Fibroblast of skin of back (primary cell): ENCODE measurements at places on chromosomes 6 and 20.

- no peak for DNase-seq
These were observed 15.9 kb downstream of the OR2A4 start for GRCh38 chr6:131685266-131685780.

- DNase-seq = no peak
These were observed 81.7 kb downstream of the TOX2 start for GRCh38 chr20:43996240-43996930.

- DNase-seq = peak; percentile 85
These were observed 32.5 kb downstream of the PNPLA1 start for GRCh38 chr6:36302227-36302976.

DNA sequence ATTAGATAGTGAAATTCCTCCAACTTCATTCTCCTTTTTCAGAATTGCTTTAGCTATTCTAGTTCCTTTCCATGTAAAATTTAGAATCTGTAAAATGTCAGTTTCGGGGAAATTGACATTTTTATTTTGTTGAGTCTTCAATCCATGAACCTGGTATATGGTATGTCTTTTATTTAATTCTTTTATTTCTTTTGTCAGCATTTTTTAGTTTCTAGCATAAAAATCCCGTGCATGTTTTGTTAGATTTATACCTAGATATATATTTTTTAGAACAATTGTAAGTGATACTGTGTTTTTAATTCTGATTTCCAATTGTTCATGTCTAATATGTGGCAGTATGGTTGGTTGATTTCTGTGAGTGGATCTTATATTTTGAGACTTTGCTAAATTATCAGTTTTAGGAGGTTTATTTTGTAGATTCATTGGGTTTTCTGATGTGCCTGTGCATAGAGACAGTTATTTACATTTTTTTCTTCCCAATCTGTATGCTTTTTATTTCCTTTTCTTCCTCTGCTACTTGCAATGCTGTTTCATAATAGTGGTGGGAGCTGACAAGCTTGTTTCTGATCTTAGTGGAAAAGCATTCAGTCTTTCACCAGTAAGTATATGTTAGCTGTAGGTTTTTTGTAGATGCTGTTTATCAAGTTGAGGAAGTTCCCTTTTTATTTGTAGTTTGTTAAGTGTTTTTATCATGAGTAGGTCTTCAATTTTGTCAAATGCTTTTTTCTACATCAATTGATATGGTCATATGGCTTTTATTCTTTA lies 13.7 kb downstream of the TAB2 start:
- peak; percentile 10 for DNase-seq

- DNase-seq = peak; percentile 67
These were observed 38.8 kb downstream of the SRC start for GRCh38 chr20:37384683-37385174.

- DNase-seq = no peak
These were observed 2.4 kb upstream of the DEFB114 start for GRCh38 chr6:49966334-49966733.

- peak; percentile 93 for DNase-seq
These were observed 131.8 kb downstream of the TIAM2 start for GRCh38 chr6:155126727-155127439.

DNA sequence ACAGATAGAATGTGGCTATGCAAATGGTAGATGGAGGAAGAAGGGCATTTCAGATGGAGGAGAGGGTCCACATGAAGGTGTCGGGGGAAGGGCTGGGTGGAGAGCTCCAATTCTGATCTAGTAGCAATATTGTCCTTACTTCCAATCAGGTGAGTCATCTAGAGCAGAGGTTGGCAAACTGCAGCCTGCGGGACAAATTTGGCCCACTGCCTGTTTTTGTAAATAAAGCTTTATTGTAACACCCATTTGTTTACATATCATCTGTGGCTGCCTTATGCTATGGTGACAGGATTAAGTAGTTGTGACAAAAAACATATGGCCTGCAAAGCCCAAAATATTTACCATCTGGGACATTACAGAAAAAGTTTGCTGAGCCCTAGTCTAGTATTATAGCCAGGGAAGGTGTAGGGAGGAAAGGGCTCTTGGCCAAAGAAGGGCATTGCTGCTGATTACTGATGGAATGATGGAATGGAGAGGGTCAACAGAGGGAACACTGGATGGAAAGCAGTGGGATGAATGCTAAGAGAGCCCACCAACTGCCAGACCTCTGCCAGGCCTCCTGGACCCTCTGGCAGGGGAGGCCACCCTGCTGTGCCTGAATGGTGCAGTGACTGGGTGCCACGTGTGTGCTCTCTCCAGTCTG lies 79.8 kb downstream of the SLC22A23 start:
- DNase-seq = no peak

DNA sequence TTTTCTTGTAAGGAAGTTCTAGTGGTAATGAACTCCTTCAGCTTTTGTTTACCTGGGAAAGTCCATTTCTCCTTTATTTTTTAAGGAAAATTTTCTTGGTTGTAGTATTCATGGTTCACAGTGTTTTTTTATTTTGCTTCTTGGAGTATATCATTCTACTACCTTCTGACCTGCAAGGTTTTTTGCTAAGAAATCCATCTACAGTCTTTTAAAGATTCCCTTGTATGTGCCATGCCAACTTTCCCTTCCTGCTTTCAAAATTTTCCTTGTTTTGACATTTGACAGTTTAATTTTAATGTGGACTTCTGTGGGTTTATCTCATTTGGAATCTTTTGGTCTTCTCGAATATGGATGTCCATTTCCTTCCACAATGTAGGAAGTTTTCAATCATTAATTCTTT lies 855.6 kb downstream of the TBC1D32 start:
- no peak for DNase-seq

DNA sequence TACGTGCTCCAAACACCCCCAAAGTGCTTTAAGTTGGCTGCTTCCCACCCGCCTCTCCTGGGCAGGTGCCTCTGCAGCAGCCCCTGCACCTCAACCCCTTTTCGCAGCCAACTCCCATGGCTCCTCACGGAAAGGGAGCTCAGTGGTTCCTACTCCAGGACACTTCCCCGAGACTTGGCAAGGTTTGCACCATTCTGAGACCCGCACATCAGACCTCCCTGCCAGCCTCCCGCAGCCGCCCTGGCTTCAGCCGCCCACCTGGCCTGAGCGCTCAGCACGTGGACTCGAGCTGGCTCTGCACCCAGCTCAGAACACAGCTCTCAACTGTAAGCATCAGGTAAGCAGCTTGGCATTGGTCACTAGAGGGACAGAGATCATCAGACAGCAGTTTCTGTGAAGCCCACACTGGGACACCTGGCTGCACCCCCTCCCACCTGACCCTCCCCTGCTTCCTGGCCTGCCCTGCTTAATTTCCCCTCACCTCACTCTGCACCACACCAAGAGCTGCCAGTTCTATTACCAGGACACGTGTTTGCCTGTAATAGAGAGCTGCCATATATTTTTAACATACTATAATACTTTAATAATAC lies 28.5 kb downstream of the GMDS start:
- DNase-seq = no peak
